ENCODE measurements at places on chromosomes 5 and 9.

GRCh38 chr9:4837261-4838188, 44.8 kb downstream of the RCL1 start:
- no peak for DNase-seq

- DNase-seq, result no peak
These were observed 1.4 kb downstream of the NRARP start for GRCh38 chr9:137300567-137301080.

DNA sequence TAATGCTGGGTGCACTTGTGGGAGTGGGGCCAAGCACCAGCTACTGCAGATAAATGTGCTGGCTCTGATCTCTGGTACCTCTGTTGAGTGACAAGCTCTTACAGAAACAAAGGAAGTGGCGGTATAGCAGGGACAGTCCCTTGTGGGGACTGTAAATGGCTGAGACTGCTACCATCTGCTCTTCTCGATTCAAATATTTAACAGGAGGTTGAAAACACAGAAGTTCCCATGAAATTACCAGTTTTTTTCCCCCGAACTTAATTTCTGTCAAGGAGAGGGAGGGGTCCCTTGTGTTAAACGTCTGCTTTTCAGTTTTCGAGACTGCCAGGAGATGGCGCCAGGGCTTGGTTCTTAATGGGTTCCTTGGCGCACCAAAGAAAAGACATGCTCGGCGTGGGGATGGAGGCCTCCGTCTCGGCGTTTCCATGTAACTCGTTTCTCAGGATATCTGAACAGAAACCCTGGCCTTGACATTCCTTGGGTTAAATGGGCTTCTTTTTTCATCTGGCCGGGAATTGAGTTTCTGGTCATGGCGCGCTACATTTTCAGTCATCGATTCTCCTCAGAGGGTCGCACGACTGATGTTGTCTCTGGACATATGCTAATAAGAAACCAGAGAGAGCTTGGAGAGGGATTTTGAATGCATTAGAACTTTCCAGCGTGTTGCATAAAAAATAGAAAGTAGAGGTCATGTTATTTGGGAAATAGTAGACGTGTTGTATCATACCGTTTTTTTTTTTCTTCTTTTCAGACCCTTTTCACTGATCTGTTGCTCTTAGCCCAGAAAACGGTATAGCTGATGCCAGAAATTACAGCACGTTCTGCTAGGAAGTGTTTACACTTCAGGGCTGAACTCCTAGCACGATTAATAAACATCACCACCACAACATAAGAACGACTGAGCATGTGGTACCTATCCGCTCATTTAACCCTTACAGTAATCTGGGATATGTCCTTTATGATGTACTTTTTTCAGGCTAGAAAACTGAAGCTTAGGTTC, 64.0 kb downstream of the CARTPT start:
- DNase-seq, result peak; percentile 57

DNA sequence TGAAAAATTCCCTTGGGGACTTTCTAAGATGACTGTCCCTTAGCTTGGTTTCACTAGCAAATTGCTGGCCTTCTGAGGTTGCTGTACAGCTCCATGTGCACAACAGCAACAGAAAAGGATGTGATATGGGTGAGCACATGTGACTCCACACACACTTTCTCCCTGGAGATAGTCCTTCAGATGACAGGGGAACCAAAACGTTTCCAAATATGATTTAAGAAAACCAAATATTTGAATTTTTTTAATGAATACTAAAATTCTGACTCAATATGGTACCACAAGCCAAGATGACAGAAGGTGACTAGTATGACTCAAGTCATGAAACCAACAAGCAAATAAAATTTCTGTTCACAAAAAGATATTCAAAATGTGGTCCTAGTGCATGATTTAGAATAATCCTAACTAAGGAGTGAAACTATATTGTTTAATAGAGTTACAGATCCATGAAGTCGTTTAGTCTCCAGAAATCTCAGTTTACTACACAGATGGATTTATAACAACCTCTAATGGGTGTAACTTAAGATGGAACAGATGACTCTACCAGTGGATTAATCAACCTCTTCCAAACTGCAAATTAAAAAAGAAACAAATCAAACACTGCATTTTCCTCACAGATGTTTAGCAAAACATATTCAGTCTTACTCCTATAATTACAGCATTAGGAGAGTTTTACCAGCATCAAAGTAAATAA, 144.8 kb upstream of the PIK3R1 start:
- no peak for DNase-seq

DNA sequence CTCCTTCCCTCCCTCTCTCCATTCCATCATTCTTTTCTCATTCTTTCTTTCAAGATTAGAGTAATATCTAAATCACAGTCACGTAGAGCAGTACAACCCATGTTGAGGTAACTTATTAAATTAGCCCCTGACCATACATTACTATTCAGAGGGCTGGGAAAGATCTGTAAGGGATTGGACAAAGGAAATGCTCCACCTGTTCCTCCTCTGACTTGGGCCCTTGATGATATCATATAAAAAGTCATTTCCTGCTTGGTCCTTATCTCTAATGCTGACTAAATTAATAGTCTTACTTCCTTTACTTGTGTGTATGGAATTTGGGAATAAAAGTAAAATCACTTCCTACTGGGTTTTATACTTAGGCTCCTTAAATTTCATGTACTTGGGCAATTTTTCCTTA, 40.8 kb downstream of the SNX18 start:
- no peak for DNase-seq

- DNase-seq, result no peak
These were observed 684.6 kb upstream of the ACO1 start for GRCh38 chr9:31699836-31700235.

- no peak for DNase-seq
These were observed 59.4 kb downstream of the IL6ST start for GRCh38 chr5:55935371-55935770.

DNA sequence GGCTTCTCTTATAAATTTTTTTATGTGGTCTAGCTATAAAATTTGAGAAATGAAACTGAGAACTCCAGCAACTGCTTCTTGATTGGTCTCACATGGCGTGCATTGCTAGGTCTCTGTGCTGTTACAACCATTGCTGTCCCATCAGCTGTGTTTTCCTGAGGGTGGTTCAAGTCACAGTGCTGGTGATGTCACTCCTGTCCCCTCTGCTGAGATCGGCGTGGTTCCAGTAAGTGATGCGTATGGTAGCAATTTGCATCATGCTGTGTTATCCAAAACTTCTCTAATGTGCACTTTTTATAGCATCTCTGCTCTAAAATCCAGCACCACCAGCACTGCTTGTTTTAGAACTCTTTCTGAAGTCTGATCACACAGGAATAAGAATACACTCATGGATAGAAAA, 112.6 kb upstream of the ZNF608 start:
- peak; percentile 82 for DNase-seq

- DNase-seq, result no peak
These were observed 20.2 kb downstream of the TLN1 start for GRCh38 chr9:35711501-35712428.

- peak; percentile 92 for DNase-seq
These were observed 73.7 kb downstream of the SLC1A3 start for GRCh38 chr5:36680066-36680465.

DNA sequence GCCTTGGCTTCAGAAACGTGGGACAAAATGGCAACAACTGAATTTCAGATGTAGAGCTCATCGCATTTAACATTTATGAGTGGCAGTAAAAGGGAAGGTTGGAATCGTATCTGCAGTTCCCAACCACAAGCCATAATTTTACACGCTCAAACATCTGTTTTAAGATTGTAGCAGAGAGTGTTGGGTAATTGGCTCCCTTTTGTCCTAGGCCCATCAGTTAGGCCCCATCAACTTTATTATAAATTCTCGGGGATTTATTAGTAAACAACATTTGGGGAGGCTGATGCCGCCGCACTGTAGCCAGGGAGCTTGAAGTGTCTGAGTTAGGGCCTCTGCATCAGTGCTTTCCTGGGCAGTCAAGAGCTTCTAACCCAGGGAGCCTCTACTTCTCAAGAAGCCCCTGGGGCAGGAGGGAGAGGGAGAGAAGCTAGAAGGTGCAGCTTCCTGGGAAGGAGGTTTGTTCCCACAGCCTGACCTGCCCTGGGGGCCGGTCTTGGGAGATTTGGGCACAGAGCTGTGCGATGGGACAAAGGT, 66.2 kb downstream of the HSPA4 start:
- DNase-seq, result no peak

GRCh38 chr9:127148014-127148413, 25.6 kb upstream of the ANGPTL2 start:
- DNase-seq, result no peak

DNA sequence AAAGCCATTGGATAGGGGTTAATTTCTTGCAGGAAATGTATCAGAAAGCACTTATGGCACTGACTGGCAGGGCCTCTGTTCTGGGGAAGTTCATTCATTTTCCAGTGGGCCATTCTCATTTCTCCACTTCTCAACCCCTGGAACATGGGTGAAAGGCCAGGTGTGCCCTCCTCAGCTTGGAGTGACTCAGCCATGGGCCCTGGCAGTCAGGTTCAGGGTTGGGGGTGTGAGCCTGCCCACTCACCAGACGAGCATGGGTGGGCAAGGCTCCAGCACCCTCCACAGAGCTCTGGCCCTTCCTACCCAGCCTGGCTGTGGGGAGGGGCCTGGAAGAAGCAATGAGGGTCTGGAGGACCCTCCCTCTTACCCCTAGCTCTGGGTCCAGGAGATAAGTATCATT, 174.4 kb downstream of the HSPA4 start:
- no peak for DNase-seq

DNA sequence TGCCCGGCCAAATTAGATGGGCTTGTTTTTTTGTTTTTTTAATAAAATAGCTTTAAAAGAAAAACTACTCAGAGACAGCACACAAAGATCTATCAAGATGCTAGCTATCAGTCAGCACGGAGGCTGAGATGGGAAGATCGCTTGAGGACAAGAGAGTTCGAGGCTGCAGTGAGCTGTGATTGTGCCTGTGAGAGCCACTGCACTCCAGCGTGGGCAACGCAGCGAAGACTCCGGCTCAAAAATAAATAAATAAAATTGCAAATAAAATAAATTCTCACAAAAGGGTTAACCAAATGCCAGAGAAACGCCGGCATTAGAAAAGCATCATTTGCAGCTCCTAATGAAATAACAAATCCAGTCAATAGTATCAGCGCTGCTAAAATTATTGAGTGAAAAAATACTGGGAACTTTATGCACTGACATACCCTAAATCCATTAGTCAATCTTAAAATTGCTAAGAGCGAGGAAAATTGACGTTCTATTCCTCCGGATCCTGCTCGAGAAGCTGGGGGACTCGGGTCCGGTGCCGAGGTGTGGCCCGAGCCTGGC, 681 bp downstream of the CPLANE1 start:
- peak; percentile 16 for DNase-seq

Data from suppressor macrophage (primary cell).